AG04450 (cell line): ENCODE measurements at places on chromosomes 1 and 21. TPM values are rescaled to one million over a fixed set of nuclear protein-coding genes. Genes with fewer than 3 reads are reported as not detected.

DNA sequence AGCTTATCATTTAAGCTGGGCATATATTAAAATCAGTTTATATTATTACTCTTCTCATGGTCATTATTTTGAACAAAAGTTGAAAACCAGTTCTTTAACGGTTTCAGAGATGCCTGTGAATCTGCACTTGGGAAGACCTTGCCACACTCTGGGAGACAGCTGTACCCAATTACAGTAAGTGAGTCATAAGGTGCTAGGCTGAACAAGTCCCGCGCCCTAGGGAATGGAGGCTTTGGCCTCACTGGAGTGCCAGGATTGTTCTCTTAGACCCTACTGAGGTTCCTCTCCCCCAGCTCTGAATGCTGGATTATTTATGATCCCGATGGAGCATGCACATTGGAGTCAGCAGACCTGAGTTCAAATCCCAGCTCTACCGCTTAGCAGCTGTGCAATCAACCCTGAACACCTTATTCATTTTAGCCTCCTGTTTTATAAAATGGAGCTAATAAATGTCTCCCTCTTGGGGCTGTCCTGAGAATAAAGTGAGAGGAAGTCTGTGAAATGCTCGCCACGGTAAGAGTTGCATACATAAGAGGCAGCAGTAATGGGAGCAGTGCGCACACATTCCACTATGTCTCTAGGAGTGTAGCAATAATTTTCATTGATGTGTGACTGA, 266.2 kb downstream of the FOXD2 start:
- no peak for DNase-seq

DNA sequence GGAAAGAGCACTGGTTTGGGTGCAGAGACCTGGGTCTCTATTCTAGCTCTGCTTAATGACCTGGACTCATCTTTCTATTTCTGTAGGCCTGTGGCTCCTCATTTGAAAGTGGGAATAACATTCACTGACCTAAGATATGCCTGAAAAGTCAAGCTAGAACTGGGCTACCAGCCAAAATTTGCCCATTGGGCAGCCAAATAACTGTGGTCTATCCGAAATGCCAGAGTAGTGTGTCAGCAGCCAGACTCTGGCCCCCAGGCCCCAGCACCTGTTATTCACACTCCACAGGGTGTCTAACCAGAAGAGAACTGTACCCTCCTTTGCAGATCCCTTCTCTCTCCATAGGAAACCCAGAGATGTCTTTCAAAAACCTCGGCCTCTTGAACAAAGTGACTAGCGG, 12.6 kb downstream of the DAB1 start:
- DNase-seq: no peak

- DNase-seq: no peak
Measured at GRCh38 chr1:148318123-148318903, 164.8 kb downstream of the PPIAL4G start.

DNA sequence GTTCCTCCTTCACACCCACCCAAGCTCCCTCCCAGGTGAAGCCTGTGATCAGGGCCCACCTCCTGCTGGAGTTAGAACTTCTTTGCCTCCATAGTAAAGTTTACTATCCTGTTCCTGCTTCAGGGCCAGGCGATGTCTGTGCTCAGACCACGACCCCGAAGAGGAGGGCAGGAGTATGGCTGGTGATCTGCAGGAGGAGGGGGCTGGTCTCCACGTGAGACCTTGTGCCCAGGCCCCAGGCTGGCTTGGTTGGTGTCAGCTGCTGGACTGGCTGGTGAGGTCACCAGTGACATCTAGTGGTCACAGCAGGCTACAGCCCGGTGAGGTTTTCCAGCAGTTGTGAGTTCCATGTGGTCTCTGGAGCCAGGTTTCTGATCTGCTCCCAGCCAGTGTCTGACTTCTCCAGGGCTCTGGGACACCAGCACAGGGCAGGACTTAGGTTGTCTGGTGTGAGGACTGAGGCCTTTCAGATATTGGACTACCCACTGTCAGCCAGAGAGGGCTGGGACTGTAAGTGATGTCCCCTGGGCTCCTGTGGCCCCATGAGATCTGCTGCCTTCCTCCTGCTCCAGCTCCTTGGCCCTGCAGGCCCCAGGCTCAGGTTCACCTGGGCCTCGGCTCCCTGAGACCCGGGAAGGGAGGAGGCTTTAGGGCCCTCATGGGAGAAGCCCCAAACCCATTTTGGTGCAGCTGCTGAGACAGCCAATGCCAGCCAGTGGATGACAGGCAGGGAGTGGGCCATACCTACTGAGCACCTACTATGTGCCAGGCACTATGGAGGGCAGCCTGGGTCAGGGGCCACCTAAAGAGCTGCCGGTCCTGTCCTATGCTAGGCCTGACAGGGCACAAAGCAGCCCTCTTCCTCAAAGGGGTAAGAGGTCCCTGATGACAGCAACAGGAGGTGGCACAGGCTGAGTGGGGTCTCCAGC, 6.0 kb upstream of the UBL4B start:
- peak; percentile 43 for DNase-seq

GRCh38 chr1:29311352-29312030, 75.2 kb downstream of the PTPRU start:
- DNase-seq: no peak

DNA sequence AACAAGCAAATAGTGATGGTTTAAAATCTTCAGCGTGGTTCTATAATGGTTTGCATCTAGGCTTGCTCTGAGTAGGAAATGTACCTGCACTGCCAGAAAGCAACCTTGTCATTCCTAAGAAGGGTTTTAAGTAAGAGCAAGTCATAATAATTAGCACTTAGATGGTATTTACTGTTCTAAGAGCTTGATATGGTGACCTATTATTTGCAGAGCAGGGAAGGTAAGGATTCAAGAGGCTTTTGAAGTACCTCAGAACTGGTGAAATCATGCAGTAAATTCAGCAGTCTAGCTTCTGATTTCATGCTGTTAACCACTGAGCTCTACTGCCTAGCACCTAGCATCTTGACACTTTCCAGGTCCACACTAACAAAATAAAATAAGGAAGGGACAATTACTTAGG, 23.7 kb downstream of the ATP1A1 start:
- DNase-seq: no peak

DNA sequence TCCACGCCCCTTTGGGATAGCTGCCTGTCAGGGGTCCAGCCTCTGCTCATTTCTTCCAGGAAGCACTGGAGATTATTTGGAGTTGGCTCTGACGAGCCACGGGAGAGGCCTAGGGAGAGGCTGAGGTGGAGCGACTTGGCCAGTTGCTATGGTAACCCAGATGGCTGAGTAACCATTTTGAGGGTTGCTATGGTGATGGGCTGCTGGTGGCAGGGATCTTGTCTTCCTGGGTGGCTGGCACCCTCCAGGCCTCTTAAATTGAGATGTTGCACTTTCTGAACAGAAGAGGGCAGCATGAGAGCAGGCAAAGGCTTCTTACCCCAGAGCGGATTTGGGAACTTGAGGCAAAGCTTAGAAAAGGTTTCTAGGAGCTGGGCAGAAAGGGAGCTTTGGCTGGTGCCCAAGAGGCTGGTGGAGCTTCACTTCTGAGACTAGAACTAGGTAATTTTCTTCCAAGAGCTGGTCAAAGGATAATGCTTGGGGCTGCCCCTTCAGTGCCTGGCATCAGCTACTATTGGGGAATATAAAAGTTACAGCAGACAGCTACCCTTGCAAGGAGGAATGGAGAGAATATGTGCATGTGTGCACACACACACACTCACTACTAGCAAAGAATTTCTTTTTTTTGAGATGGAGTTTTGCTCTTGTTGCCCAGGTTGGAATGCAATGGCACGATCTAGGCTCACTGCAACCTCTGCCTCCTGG, 72.5 kb downstream of the NDUFS5 start:
- peak; percentile 82 for DNase-seq

DNA sequence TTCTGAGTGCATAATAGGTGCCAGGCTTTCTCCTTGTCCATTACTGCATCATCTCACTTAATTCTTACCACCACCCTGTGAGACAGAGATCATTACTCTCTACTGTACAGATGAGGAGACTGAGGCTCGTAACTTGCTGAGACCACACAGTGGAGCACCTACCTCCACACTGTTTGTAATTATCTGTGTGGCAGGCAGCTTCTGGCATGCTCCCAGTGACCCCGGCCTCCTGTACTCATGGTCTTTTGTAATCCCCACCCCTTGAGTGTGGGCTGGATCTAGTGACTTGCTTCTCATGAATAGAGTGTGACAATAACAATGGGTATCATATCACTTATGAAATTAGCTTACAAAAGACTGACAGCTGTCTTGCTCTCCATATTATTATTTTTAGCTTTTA, 407.3 kb downstream of the MATN1 start:
- no peak for DNase-seq

DNA sequence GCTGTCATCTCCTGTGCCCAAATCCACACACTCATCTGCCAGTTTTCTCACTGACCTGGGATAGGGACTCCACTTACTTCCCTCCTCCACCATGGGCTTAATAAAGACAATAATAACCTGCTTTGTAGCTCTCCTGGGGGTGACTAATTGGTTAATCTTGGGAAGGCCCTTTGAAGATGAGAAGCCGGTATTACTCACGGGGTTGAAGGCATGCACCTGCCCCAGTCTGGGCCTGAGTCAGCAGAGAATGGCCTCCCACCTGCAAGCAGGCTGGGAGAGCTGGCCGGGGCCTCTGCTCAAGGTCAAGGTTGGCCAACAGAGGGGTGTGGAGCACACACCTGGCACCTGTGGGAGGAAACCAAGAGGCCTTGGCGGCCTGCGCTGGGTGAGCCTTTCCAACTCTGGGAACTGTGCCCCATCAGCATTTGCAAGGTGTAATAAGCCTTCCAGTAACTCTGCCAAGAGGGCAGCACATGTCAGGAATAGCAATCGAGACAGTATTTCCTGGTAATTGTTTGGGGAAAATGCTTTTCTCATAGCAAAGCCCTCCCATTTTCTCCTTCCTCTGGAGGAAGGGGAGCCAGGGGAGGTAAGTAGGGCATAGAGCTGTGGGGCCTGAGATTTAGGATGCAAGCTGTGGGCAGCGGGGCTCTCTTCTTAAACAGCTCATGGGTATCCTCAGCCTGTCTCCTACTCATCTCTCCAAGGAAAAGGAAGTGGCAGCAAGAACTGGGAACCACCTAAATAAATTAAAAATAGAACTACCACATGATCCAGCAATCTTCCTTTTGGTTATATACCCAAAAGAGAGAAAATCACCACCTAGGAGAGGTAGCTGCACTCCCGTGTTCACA, 49.0 kb downstream of the TOMM20 start:
- DNase-seq: no peak

DNA sequence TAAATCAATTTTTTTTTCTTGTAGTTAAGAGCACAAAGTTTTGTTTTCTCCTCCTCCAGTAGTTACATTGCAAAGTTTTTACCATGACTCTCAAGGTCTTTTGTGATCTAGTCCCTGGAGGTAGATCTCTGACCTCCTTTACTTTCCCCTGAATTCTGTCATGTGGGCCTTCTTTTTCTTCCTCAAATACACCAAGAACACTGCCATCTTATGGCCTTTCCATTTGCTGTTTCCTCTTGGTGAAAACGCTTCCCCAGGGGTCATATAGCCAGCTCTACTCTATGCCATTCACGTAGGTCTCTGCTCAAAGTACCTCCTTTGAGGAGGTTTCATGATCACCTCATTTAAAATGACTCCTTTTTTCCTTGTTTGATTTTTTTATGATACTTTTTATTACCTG, 2.7 kb downstream of the DDX20 start:
- no peak for DNase-seq

DNA sequence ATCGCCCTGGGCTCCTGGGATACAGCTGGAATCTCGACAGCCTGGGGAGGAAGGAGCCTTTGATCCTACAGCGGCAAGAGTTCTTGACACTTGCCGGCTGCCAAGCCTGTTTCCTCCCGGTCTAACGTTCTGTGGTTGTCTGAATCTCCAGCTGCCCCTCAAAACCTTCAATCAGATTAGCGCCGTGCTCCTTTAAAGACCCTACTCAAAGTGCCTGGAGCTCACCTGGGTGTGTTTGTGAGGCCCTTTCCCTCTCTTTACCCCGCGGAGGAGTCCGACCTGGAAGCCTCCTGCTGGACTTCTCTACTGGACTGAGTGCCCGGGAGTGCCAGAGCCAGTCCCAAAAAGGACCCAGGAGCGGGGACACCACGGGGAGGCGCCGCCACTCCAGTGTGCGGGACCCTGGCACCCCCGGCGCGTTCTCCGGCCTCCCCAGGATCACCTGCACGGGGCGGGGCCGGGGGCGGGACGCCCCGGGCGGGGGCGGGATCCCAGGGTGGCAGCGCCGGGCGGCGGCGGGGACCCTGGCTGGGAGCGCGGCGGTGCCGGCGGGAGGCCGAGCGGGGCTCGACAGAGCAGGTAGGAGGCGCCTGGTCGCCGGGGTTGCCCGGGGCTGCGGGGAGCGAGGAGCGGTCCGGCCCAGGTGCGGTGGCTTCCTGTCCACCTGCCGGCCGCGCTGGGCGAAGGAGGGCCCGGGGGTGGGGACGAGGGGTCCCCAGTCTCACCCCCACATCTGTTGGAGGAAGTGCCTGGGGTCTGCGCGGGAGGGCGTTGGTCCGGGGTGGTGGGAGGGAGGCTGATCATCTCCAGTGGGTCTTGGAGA, at the start of gene NCMAP:
TSS of gene NCMAP (plus strand) at position 497 of the 823 bp plus-strand sequence. CDS start 39,344 bp downstream, outside the sequence.
- DNase-seq: no peak

- no peak for DNase-seq
Measured at GRCh38 chr1:95325349-95325748, 91.3 kb downstream of the RWDD3 start.

GRCh38 chr1:241994171-241994570, 4.7 kb downstream of the MAP1LC3C start:
- DNase-seq: no peak

DNA sequence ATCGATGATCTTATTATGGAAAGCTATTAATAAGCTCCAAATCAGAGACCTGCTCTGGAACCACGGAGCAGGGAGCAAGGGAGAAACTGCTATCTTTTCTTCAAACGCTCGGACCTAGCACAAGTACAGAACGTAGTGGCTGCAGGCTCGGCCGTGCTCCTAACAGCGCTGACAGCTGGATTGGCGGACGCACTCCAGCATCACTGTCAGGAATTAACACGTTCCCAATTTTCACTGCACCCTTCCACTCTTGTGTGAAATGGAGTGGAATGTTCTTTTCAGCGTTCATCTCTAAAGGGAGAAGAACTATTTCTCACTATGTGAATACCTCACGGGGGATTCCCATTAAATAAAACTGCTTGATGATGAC, 106.9 kb downstream of the ZNF281 start:
- no peak for DNase-seq

GRCh38 chr1:208533746-208534598, 289.8 kb upstream of the PLXNA2 start:
- no peak for DNase-seq

DNA sequence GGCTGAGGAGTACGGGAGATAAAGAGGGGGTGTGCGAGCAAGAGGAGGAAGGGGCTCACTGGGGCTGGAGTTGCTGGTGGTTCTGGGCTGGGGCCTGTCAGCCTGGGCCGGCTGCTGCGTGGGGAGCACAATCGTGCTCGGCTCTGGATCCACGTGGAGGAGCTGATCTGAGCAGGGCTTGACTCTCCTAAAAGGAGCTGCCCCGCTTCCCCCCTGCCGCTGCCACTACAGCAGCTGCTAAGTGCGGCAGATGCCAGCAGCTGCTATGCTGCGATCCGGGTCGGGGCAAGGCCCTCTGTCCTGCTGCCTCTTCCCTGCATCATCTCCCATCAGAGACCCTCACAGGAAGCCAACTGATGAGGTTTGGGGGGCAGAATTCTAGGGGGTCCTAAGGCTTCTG, 165.9 kb downstream of the PCBP3 start:
- DNase-seq: no peak

Gene CD5L
- not detected in 2 replicates for polyA plus RNA-seq

Gene E2F2
- 0.05 and 0.06 TPM in 2 replicates for polyA plus RNA-seq

Gene NUDT4B
- polyA plus RNA-seq: 14.5 and 18.7 TPM in 2 replicates

Gene C1orf141
- polyA plus RNA-seq: not detected in 2 replicates

Gene KCNT2
- 1.3 and 2.0 TPM in 2 replicates for polyA plus RNA-seq

Gene RNF19B
- 8.5 and 10.1 TPM in 2 replicates for polyA plus RNA-seq

Gene CENPS
- 10.5 and 11.4 TPM in 2 replicates for polyA plus RNA-seq
